Chondrocyte (in vitro differentiated cells): ENCODE measurements at places on chromosomes 1 and 21. TPM values are rescaled to one million over a fixed set of nuclear protein-coding genes. Genes with fewer than 3 reads are reported as not detected.

Gene AHDC1
- total RNA-seq = 61.6 to 86.7 TPM (median 61.8 TPM) in 3 replicates

Gene GBP1
- 10.6 to 12.9 TPM (median 12.3 TPM) in 3 replicates for total RNA-seq

Gene OR2T33
- not detected in 3 replicates for total RNA-seq

DNA sequence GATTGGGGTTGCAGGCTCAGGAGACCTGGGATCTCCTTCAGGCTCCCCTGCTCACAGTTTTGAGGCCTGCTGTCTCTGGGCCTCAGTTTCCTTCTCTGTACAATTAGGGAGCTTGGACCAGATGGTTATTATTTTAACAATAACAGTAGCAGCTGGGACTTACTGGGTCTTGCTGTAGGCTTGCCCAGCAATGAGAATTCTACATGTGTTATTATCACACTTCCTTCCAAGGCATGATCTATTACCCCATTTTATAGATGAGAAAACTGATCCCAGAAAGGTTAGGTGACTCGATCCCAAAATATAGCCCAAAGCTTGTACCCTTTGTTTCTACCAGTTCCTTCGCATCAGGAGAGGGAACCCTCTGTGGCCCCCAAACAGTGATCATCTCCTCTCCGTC is 153.8 kb downstream of the PTPRU start:
- no peak for DNase-seq

DNA sequence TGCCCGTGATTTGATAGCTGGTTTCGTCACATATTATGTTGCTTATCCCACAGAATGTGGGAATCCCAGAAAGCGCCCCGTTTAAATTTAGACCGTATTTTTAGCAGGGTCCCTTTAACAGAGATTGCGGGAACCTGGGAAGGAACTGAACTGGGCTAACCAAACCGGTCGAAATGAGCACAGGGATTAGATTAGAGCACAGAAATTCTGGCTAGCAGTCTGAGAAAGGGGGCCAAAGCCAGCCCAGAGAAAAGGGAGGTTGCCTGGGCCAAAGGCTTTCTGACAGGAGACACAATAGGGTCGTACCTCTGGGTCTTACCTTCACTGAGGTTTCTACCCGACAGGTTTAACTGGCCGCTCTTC is 327 bp downstream of the LRRC40 start:
- no peak for DNase-seq

GRCh38 chr21:45871616-45872236 is 109.8 kb upstream of the COL6A1 start:
- peak; percentile 83 for DNase-seq

- DNase-seq = no peak
Measured at GRCh38 chr1:119008483-119009311, 20.6 kb upstream of the TBX15 start.
